ENCODE measurements at places on chromosomes 6 and 20.

- H3K4me1 ChIP-seq, result no peaks in the 10 kb centered on the region
- H3K27me3 ChIP-seq, result no peaks in the 10 kb centered on the region
- no peaks in the 10 kb centered on the region for H3K36me3 ChIP-seq
Measured at GRCh38 chr6:18609715-18610114, 222.6 kb downstream of the RNF144B start.

DNA sequence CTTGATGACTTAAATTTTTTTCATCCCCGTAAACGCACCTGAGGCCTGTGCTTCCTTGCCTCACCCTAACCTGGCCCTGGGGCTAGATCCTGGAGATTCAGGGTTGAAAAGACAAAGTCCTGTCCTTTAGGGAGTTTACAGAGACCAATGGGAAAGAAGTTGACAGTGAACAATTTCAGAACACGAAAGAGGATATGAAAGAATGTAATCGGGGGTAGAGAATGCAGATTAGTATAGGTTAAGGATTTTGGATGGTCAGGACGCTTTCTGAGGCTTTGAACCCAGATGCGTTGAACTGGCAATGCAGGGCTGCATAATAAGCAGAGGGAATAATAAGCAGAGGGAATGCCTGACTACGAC lies 1.7 kb upstream of the FBXO5 start:
- H3K4me3 ChIP-seq, result peak overlapping the region; percentile 96
- H3K27ac ChIP-seq, result peak overlapping the region; percentile 100
- H3K36me3 ChIP-seq, result peaks cover 28% of the 10 kb centered on the region
- H3K4me1 ChIP-seq, result peaks cover 41% of the 10 kb centered on the region

- H3K27me3 ChIP-seq, result peaks cover 11% of the 10 kb centered on the region
- H3K27ac ChIP-seq, result no peak overlapping the region
- no peak for DNase-seq
- H3K36me3 ChIP-seq, result no peaks in the 10 kb centered on the region
- H3K4me1 ChIP-seq, result no peaks in the 10 kb centered on the region
Measured at GRCh38 chr6:978937-979685, 286.2 kb upstream of the EXOC2 start.

GRCh38 chr6:106255306-106255705 lies 70.3 kb downstream of the ATG5 start:
- peaks cover 9% of the 10 kb centered on the region for H3K36me3 ChIP-seq
- peaks cover 13% of the 10 kb centered on the region for H3K4me1 ChIP-seq
- no peak overlapping the region for H3K4me3 ChIP-seq
- H3K27ac ChIP-seq, result no peak overlapping the region

- no peak overlapping the region for H3K4me3 ChIP-seq
- H3K4me1 ChIP-seq, result peaks cover 5% of the 10 kb centered on the region
- no peak overlapping the region for H3K27ac ChIP-seq
Measured at GRCh38 chr6:97215157-97215769, 67.8 kb downstream of the MMS22L start.

- no peak for DNase-seq
- H3K27ac ChIP-seq, result no peak overlapping the region
- H3K36me3 ChIP-seq, result no peaks in the 10 kb centered on the region
- no peaks in the 10 kb centered on the region for H3K4me1 ChIP-seq
Measured at GRCh38 chr20:43325926-43326325, 131.8 kb upstream of the SRSF6 start.
